NCI-H1436 (cell line): ENCODE measurements at places on chromosomes 4 and X.

GRCh38 chrX:69555481-69556041 lies 51.4 kb downstream of the NALF2 start:
- DNase-seq: no peak

DNA sequence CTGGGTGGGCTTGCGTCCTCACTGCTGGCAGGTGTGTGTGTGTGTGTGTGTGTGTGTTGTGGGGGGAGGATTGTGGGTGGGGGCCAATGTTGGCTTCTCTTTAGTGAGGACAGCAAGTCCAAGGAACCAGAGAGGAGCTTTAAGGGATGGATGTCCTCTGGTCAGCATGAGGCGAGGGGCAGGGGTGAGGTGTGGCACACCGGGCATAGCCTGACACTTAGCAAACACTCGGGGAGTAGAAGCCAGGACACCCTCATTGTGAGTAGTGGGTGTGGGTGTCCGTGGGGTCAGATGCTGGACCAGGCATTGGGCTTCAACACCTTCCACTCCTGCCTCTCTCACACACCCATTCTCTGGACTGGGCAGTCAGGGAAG lies 2.8 kb downstream of the SORCS2 start:
- no peak for DNase-seq

- DNase-seq: no peak
Observed at GRCh38 chr4:158895797-158896576, 127.2 kb downstream of the FNIP2 start.

- no peak for DNase-seq
Observed at GRCh38 chr4:2795893-2796848, 3.3 kb downstream of the SH3BP2 start.

- no peak for DNase-seq
Observed at GRCh38 chr4:138235419-138235952, 6.7 kb downstream of the SLC7A11 start.
